Activated CD4-positive, alpha-beta T cell treated with anti-CD3 and anti-CD28 coated beads for 24 hours (primary cell): ENCODE measurements at places on chromosomes 1 and 21.

DNA sequence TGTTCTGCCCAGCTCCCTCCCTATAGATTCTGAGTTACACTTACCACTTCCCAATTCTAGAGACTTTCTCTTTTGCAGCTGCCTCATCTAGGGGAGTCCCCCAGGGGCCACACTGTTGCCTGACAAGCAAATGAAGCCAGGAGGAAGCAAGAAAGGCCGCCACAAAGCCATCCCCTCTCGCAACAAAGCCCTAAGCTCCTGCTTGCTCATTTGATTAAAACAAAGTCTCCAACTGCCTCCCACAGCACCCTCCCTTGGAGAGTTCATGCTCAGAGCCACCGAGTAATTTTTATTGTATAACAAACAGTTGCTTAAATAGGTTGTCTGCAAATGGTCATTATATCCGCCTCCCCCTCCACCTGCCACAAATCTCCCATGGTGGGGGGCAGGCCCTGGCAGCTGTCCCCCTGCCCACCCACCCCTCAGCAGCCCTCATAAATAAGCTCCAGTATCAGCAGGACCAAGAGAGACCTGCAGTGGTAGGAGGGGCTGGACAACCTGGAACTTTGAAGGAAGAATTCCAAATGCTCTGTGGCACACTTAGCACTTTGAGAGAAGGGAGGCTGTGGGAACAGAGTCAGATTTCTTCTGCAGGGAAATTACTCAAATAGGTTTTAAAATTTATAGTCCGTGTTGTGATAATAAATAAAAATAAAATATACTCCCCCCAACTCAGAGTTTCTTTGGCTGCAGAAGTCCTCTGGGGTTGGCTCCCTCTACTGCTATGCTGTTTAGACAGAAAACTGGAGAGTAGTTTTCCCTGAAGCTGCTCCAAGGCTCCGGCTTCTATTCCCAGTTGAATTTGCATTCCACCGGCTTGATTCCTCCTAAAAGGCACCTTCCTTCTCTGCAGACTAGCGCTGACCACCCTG lies 237.5 kb downstream of the TTLL7 start:
- no peak for DNase-seq

DNA sequence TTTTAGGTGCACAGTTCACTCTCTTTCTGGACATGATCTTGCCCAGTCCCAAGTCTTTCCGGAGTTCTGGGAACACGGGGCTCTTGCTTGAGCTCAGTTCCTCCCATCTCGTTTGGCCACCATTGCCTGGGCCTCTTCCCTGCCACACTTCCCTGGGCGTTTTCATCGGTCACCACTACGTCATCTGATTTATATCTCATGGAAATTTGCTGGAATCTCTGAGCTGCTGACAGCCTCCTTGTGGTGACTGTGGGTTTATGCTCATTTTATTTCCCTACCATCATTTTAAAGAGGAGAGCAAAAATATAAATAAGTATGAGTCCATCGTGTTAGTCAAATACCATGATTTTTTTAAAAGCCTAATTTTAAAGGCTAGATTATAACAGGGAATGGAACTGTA lies 449.1 kb upstream of the KAZN start:
- no peak for DNase-seq

GRCh38 chr21:39822042-39822441 lies 45.2 kb upstream of the PCP4 start:
- DNase-seq, result no peak

- DNase-seq, result no peak
These were observed 12.9 kb downstream of the TRABD2B start for GRCh38 chr1:47984175-47984789.

GRCh38 chr1:83799594-83799993 lies 199.3 kb downstream of the TTLL7 start:
- no peak for DNase-seq

GRCh38 chr1:187241971-187242370 lies 413.2 kb downstream of the PLA2G4A start:
- no peak for DNase-seq

DNA sequence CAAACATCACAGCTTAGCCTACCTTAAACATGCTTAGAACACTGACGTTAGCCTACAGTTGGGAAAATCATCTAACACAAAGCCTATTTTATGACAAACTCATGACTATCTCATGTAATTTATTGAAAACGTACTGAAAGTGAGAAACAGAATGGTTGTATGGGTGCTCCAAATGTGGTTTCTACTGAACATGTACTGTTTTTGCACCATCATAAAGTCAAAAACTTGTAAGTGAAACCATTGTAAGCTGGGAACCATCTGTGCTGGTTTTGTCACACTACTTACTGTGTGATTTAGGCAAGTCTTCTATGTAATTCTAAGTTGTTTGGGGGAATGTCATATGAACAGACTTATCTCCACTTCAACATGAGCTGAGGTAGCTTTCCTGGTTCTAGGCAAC lies 55.5 kb downstream of the TOR1AIP2 start:
- DNase-seq, result no peak

- DNase-seq, result no peak
These were observed 420.1 kb downstream of the DISC1 start for GRCh38 chr1:232046451-232047306.

- no peak for DNase-seq
These were observed 84.0 kb downstream of the MAN1C1 start for GRCh38 chr1:25700626-25701025.

- DNase-seq, result no peak
These were observed 10.3 kb upstream of the SRRM1 start for GRCh38 chr1:24632832-24633175.

DNA sequence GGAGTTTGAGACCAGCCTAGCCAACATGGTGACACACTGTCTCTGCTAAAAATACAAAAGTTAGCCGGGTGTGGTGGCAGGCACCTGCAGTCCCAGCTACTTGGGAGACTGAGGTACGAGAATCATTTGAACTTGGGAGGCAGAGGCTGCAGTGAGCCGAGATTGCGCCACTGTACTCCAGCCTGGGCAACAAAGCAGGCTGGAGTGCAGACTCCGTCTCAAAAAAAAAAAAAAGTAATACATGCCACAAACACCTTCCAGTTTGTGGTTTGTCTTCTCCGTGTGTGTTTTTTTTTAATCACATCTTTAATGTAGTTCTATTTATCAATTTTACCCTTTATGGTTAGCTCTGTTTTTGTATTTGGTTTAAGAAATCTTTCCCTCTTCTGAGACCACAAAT lies 22.3 kb downstream of the POGZ start:
- DNase-seq, result no peak

DNA sequence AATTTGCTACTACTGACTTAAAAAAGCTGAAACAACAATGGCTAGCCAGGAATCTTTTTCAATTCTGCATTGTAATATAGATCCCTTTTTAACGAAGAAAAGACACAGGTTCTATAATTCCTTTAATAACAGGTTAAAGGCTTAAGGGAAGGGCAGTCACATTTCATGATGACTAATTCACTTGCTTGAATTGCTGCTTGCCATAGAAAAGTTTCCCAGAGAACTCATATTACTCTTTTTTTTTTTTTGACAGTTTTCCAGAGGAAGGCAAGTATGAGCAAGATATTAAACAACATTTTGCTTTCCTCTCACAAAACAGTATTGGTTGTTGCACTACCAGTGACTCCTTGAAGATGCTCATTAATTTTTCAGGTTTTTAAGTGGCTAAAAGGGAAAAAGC lies 60.9 kb downstream of the IL23R start:
- no peak for DNase-seq

- DNase-seq, result no peak
These were observed 181.0 kb downstream of the DISC1 start for GRCh38 chr1:231807541-231807940.

- no peak for DNase-seq
These were observed at the start of gene RGS5 for GRCh38 chr1:163202833-163203451. Gene RGS5 (minus strand): TSS chr1:163202916. CDS start chr1:163202835, 81 bp downstream.
